ENCODE measurements at places on chromosomes 5 and 9.

DNA sequence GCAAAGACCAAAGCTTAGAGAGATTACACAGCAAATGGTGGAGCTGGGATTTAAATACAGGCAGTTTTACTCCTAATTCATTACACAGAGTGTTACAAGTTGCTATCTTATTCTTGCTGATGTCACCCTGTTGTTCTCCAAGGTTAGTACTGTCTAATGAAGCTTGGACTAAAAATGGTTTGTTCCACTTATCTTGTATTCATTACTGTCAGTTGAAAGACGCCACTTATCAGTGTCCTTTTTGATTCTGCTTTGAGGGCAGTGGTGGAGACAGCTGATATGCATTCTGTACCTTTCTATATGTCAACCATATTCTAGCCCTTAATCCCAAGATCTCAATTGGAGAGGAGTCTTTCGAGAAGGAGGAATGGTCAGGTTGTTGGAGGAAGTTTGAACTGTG lies 14.0 kb upstream of the DENND4C start:
- DNase-seq = no peak

DNA sequence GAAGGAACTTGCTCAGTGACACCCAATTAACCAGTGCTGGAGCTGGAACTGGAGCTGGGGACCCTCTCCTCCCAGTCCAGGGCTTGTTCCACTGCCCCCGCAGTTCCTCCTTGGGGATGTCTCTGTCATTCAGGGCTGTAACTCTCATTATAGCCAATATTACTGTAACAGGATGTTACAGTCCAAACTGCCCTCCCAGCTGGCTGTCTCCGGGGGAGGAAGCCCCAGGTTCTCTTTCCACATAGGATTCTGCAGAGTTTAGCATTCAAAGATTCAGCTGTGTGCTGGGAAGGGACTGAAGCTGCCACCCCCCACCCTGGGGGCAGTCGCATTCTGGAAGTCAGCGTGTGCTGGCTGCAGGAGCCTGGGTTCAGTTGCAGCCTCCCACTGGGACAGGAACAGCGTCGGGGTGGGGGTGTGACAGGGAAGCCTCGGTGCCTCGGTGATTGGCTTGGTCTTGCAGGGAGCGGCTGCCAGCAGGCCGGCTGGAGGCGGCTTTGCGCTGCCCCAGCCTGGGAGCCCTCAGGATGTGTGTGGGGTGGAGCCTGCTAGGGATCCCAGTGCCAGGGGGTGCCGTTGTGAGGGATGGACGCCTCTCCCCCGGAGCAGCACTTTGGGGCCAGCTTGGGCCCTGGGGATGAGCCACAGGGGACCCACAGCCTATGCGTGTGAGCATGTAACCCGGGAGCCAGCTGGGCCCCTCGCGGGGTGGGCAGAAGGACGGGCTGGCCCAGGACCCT lies 101.1 kb downstream of the RGS3 start:
- DNase-seq = no peak

DNA sequence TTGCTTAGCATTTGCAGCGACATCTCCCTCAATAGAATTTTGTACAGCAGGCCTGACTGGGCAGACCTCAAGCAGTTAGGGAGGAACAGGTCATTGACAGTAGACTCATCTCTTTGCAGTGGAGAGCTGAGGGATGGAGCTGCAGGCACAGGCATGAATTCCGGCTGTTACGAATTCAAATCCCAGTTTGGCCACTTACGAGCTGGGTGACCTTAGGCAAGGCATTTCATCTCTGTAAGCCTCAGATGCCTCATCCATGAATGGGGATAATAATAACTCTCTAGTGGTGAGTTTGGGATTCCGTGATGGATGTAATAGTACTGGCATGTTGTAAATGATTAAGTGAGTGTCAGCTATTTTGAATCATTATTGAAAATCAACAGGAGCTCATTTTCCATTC lies 195.3 kb downstream of the SEMA6A start:
- no peak for DNase-seq

- no peak for DNase-seq
Measured at GRCh38 chr5:114448481-114448880, 86.6 kb downstream of the KCNN2 start.

DNA sequence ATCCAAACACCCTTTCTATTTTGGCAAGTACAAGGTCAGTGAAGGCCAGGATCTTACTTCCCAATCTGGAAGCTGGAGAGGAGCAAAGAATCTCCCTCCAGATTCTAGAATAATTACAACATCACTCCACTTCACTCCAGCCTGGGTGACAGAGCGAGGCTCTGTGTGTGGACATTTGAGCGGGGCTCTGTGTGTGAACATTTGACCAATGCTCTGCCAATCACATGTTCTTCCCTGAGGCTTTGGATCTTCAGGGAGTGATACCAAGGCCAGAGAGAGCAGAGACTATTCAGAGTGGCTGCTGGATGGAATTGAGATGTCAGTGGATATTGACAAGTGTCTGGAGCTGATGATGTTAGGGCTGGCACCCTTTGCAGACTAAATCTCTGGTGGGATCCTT lies 24.7 kb upstream of the ANKRD34B start:
- no peak for DNase-seq

DNA sequence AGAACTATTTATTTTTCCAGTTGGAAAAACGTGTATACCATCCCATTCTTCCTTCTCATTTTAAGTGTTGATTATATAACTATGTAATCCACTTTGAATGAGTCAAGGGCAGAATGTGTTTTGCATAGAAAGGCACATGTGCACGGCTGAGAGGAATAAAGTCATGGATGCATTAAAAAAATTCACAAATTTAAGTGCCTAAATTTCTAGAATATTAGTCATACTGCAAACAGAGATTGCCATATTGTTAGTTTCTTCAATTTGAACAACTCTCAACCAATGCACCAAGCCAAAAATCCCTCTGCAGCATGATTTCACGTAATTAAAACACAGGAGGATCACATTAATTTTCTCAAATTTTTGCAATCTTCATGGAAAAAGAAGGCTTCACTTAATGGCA lies 166.3 kb downstream of the MPDZ start:
- no peak for DNase-seq

- no peak for DNase-seq
Measured at GRCh38 chr9:79123415-79123814, 448.4 kb upstream of the TLE4 start.

GRCh38 chr5:118224546-118224945 lies 763.8 kb downstream of the DTWD2 start:
- no peak for DNase-seq

DNA sequence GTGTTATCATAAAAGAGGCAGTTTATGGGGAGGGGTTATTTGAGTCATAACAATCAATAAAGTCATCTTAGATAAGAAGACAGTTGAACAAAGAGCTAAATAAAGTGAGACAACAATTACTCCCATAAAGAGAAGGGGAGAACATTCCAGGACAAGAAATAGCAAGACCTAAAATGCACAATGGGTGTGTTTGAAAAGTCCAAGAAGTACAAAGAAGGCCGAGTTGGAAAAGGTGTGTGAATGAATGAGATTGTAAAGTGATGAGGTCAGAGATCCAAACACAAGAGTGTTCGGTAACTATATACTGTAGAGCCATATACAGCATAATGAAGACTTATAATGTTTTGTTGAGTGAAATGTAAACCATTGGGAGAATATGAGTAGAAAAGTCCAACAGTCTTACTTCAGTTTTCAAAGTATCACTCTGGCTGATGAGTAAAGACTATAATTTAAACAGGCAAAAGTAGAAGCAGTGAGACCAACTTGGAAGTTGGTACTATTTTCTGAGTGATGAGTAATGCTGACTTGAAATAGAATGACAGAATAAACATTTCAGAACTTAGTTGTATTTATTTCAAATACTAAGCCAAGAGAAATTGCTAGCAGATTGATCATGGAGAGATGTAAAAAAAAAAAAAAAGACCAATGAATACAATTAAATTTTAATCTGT lies 868.7 kb upstream of the CDH9 start:
- DNase-seq = no peak

DNA sequence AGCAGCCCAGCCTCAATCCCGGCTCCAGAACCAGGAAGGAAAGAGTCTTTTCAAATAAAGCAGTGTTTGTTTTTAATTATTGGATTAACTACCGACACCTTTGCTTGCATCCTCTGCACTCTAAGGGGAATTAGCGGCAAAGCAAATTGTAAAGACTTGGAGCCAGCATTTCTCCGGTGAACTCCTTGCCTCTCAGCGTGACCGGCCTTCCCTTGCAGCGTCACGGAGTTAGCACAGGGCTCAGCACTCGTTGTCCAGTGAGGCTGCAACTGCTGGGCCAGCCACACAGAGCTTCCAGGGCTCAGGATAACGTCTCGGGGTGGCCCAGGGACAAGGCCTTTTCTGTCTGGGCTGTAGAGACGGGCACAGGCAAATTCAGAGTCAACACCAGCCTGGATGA lies 180.6 kb downstream of the OLFM1 start:
- no peak for DNase-seq

GRCh38 chr9:21967169-21967568 lies 27.0 kb downstream of the CDKN2A start:
- no peak for DNase-seq

DNA sequence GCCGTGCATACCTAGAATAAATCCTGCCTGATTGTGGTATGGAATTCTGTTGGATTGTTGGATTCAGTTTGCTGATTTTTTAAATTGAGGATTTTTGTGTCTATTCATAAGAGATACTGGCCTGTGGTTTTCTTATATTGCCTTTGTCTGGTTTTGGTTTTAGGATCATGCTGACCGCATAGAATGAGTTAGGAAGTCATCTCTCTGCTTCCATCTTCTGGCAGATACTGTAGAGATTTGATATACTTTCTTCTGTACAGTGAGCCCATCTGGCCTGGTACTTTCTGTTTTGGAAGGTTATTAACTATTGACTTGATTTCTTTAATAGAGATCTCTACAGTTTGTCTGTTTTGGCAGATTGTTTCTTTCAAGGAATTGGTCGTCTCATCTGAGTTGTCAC lies 14.7 kb downstream of the CEP72 start:
- no peak for DNase-seq
